Renal pelvis (tissue), 12 donors: ENCODE measurements at places on chromosomes 6 and 20.

DNA sequence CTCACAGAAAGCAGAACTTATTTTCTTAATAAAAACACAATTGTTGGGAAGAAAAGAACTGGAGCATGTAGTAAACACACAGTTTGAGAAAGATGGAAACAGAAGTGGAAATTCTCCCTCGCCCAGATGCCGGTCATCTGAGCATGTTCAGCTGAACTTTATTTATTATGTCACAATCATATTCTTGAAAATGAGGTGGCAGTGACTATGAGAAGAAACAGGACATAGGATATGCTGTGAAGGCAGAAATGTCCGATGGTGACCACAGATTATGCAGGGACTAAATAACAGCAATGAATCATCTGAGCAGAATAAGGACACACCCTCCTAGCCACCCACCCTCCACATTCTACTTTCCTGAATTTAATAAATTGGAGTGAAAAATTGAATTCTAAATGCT lies 425.3 kb upstream of the NOX3 start:
- DNase-seq: no peak

DNA sequence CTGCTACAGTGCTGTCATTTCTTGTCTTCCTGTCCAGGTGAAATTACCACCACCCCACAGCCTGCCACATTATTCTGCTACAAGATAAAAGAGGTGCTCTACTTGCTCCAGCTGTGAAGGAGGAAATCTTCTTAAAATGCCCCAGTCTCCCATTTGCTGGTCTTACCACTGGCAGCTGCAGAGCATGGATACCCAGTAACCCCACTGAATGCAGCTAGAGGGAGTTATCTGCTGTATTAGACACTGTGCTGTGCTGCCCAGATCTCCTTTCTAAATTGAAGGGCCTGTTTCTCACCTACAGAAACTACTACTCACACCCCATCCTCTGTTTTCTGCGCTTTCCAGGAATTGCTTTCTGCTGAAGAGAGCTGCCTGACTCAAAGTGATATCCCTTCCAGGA lies 517.8 kb downstream of the PKHD1 start:
- no peak for DNase-seq

- no peak for DNase-seq
Observed at GRCh38 chr6:122947355-122947754, 48.7 kb upstream of the CLVS2 start.

DNA sequence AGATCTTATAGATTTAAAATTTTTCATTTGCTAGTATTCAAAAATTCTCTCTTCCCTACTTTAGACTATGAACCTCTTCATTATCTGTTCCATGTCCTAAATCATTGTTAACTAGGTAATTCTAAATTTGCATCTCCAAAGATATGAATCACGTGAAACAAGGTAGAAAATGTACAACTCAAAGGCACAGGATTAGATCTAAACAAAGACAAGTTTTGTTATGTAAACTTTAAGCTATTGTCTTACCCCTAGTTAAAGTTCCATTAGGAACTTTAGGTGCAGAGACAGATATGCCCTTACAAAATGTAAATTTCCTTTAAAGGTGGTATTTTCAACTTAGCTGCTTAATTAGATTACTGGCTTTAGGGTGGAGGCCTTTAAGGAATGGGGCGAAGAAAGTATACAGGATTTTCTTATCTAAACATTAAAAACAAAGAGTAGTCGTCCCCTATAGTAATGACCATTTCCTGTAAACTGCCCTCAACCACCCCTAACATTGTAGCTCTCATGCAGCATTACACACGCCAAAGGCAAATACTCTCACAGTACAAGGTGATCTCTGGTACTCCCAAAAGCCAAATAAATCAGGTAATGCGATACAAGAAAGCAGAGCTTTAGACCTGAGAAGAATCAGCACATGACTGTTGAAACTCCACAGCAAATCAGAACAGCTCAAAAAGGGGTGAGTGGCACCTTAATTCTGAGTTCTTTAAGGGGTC lies 57.4 kb upstream of the MRAP2 start:
- no peak for DNase-seq

- no peak for DNase-seq
Observed at GRCh38 chr6:35015996-35016395, 125.1 kb downstream of the TCP11 start.

GRCh38 chr6:22302838-22303237 lies 6.0 kb upstream of the PRL start:
- DNase-seq: no peak

- no peak for DNase-seq
Observed at GRCh38 chr6:149990661-149991471, 27.1 kb downstream of the ULBP1 start.

DNA sequence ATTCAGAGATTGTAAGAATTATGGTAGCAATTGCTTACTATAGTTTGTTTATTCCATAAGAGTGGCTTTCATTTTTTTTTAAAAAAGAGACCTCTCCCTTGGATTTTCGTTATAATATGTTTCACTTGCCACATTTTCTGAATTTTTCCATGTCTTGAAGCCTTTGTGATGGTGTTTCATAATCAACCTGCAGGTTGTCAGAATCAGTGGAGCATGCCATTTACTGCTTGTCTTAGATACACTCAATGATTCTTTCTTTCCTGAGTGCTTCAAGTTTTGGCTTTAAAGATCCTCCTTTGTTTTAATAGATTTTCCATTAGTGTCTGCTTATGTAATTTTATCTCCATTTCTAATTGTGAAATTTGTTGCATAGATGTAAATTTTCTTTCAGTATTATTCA lies 31.2 kb downstream of the KCNQ5 start:
- DNase-seq: no peak

DNA sequence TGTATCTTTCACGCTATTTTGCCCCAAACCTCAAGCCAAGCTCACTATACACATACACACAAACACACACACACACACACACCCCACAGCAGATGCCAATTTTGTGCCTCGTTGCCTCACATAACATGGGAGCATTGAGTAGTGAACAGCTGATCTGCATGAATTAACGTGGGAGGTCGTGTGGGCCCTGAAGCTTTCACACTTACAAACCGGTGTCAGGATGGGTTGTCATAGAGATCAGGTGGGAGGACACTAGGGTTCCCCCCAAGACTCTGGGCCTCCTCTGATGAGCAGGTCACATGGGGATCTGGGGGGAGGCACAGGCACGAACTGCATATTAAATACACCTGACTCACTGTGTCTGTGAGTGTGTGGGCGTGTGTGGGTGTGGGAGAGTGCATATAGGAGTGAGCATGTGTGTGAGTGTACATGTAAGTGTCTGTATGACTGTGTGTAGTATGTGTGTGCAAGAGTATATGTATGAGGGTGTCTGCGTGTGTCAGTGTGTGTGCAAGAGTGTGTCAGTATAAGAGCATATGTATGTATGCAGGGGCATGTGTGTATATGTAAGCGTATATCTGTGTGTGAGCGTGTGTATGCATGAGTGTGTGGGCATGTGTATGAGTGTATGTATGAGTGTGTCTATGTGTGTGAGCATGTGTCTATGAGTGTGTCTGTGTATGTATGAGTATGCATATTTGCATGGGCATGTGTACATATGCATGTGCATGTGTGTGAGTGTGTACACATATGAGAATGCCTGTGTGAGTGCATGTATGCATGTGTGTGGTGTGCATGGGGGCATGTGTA lies 370.4 kb downstream of the PREX1 start:
- peak; percentile 11 for DNase-seq

DNA sequence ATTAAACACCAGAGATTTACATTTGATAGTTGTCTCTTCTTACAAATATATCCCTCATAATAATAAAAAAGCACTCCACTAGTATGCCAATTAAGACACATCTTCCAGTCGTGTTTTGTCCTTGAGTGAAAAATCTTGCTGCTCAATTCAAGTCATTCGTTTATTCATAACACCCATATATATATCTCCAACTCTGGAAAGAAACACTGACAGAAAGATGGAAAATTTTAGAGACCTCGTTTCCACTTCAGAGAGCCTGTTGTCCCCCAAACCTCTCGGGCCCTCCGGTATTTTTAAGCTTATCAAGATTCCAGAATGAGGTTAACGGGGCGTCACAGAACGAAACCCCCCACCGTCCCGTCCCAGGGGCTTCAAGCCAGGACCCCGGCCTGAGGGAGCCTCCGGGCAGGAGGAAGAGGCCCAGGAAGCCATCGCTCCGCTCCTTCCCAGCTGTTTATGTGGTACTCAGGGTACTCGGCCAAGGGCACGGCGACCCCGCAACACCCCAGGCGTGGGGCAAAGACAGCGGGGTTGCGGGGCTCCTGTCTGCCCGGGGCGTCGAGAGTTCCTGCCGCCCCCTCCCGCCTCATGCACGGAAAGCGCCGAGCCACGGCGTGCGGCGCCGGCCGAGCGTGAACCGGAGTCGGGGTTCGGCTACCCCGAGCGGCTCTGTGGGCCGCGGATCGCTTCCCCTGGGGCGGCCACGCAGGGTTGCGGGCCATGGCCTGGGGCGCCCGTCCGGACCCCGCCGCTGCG lies 623 bp upstream of the SNX9 start:
- no peak for DNase-seq

DNA sequence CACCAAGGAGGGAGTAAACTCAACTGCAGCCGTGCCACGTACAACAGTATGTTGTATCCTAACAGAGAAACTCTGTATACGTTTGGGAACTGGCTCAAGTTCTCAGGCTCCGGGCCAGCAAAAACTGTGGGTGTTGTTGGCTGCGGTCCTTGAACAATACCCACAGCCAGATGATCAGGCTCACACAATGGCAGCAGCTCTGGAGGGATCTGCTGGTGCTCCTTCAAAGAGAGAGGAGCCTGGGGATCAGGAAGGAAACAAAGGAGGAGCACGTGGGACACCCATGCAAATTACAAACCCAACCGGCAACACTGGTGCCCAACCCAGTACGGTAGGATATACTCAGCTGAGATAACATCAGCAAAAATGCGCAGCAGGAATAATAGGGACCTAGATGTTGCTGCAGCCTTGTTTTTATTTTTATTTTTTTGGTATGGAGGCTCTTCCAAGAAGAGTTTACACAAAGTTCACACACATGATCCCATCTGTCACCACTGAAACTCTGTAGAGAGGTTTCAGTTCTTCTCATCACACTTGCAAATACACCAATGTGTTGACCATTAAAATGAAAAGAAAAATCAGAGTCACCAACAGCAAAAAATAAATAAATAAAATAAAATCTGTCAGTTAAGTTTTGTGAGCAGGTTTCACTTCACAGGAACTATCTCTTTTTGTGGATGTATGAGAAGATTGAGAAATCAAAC lies 41.2 kb upstream of the PDE10A start:
- DNase-seq: no peak

GRCh38 chr6:139439349-139439748 lies 64.9 kb upstream of the CITED2 start:
- no peak for DNase-seq

DNA sequence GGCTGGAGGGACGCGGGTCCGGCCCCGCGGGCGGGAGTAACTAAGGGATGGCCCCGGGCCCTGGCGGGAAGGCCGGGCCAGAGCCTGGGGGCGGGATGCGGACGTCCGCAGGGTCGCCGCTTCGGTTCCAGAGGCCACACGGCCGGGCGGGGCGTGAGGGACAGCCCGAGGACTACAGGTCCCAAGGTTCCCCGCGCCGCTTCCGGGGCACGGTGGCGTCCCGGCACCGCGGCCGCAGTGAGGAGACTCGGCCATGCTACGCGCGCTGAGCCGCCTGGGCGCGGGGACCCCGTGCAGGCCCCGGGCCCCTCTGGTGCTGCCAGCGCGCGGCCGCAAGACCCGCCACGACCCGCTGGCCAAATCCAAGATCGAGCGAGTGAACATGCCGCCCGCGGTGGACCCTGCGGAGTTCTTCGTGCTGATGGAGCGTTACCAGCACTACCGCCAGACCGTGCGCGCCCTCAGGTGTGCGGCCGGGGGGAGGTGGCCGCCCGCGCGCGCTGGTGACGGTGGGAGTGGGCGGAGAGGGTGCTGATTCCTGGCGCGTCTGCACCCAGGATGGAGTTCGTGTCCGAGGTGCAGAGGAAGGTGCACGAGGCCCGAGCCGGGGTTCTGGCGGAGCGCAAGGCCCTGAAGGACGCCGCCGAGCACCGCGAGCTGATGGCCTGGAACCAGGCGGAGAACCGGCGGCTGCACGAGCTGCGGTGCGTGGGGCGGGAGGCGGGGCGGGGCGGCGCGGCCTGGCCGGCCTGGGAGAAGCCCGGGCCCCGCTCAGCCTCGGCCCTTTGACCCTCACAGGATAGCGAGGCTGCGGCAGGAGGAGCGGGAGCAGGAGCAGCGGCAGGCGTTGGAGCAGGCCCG lies at the start of gene MRPS26:
MRPS26 (plus strand) TSS at position 237 of the 861 bp plus-strand sequence; CDS start at position 254, 17 bp downstream.
- DNase-seq: peak; percentile 91

DNA sequence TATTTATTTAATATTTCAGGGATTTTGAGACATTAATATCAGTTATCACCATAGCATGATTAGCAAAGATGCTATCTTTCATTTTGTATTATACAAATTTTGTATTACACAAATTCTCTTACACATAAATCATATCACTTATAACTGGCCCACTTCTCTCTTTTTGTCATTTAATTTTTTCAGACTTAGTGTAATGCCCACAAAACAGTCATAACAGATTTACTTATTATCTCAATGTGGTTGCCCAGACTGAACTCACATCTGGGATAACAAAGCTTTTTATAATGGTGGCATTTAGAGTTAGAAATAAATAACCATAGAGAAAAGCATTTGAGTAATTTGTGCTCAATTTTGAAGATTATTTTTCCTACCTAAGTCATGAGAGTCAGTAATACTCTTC lies 148.3 kb downstream of the TFAP2B start:
- DNase-seq: no peak

DNA sequence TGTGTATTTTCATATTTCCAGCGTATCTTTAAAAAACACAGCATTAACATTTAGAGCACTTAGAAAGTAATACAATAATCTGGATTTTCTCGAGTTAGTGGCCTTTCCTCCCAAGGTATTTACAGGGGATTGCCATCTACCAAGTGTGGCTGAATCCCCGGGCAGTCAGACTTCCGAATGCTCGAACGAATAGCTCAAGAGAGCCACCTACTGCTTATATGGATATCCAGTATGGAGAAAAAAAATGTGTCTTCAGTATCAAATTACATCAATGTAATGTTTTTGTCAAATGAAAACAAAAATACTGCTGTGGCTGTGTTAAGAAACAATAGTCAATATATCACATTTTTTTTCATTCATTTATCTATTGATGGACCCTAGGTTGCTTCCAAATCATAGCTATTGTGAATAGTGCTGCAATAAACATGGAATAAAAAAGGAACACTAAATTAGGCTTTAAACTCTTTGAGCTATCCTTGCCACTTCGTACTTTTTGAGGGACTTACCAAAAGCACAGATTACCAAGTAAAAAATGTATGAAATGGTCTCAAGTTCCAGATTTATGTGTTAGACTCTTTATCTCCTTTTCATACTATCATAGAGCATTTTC lies 654.5 kb upstream of the PTCHD4 start:
- DNase-seq: peak; percentile 47

DNA sequence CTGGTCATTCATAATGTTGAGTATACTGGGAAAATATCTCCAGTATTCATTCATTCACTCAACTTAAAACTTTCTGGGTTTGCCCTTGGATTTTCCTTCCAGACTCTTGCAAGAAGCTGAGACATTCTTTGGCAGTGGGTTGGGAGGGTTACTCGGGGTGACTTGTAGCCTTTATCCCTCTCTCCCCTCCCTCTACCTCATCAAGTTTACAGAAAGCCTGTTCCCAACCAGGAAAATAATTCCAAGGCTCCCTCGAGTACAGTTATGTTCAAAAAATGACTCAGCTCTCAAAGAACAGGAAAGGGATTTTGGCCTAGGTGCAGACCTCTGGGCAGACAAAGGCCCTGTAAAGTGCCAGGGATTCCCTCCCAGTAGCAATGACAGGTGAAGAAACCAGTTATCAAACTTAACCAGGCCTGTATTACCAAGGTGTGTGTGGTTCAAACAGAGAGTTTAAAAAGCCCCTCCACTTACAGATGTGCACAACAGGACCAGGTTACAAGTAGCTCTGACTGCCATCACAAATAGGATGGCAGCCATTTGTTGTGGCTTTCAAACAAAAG lies 22.2 kb downstream of the FKBP1A start:
- no peak for DNase-seq
